ENCODE measurements at places on chromosomes 4 and X.

GRCh38 chrX:78759081-78759480 lies 11.6 kb downstream of the LPAR4 start:
- no peak for DNase-seq

DNA sequence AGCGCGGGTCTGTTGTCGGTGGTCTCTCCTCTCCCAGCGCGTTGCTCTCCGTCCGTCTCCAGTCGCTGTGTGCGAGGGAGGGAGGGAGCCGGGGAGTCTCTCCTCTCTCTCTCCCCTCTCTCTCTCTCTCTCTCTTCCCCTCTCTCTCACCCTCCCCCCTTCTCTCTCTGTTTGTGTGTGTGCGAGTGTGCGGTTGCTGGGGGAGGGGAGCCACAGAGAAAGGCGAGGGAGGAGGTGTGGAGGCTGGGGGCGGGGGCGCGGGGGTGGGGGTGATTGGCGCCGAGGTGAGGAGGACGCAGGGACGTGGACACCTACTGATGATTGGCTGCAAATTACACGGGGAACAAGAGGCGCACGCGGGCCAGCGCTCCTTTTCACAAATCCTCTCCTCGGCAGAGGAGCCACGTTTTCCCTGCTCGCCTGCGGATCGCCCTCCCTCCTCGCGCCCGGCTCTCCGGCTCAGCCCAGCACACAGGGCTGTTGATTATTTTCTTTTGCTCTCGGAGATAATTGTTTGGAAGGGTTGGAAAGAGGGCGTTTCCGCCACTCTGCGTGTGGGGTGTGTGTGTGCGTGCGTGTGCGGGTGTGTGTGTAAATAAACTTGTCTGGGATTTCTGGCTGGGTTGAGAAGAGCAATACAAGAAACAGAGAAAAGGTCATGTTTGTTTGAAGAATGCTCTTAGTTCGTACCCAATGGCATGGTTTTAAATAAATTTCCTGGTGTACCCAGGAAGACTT lies at the start of gene CXXC4:
Gene CXXC4 (minus strand): TSS at position 73 of the 738 bp plus-strand sequence. CDS start 3,092 bp downstream, outside the sequence.
- DNase-seq = peak; percentile 29

GRCh38 chr4:155353923-155354540 lies 22.7 kb downstream of the MAP9 start:
- DNase-seq = peak; percentile 31

- no peak for DNase-seq
These were observed 23.7 kb downstream of the TLR8 start for GRCh38 chrX:12930150-12930549.

GRCh38 chr4:26410385-26411293 lies 79.6 kb downstream of the CCKAR start:
- peak; percentile 49 for DNase-seq

DNA sequence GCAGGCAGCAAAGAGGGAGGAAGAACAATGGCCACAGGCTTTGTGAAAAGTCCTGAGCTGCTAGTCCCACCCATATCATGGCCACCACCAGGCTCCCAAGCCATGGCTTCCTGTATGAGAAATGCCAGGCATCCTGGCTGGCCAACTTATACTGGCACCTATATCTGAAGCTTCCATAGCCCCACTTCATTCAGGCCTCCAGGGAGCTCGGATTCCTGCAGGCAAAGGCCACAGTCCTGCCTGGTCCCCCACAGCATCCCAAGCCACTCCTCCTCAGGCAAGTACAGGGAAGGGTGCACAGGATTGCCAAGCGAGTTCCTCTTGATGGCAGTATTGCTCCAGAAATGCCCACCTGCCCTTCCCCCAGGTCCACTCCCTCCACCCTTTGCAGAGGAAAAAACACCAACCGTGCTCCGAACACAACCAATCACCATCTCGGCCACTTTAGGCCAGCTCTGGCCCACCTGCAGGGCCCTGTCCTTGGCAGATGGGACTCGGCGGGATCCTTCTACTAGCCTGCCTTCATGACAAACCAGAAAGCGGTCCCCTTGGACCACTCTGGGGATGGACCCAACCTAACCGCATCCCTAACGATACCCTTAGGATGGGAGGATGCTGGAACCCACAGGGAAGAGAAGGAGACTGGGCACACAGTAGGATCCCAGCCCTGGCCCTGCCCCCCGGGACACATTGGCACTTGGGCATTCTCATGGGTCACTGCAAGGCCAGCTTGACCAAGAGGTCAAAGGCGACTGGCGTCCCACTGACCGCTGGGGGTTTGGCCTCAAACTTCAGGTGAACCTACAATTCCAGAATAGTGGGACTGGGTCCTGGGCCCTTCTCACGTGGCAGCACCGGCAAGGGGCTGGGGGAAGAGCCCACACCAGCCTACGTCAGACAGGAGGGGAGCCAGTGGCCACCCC lies 220.4 kb upstream of the AGTR2 start:
- no peak for DNase-seq

- no peak for DNase-seq
These were observed 3.8 kb downstream of the ANKRD50 start for GRCh38 chr4:124708517-124709300.

- no peak for DNase-seq
These were observed 272.8 kb upstream of the TENM3 start for GRCh38 chr4:181970366-181970765.

DNA sequence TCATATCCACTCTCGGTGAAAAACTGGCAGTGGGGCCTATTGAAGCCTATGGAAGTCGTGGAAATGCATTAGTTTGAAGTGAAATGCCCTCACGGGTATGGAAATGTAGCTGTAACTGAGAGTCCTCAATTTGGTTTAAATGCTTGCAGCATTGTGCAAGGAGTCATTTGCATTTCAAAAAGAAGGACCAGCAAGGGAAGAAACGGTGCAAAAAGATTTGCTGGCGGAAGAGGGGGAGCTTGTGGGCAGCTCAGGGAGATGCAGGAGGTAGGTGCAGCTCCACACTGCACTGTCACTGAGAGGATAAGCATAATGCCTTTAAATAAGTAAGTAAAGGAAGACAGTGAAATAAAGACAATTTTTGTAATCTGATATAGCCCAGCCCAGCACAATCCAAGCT lies 400.4 kb upstream of the DIPK2B start:
- DNase-seq = no peak

GRCh38 chr4:61953386-61953785 lies 753.3 kb downstream of the ADGRL3 start:
- DNase-seq = no peak

GRCh38 chr4:124025000-124025399 lies 628.4 kb downstream of the SPRY1 start:
- no peak for DNase-seq

DNA sequence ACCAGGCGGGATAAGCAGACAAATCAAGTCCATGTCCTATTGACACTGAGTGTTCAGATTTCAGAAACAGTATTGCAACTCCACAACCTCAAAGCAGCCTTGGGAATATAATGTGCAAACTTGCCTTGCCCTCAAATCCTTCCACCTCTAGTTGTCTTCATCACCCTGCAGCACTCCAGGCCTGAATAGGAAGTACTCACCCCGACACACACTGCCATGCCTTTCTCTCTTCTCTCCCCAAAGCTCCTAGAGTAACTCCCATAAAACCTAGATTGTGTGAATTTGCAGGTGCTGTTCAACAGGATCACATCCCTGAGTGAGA lies 19.6 kb downstream of the ACSL1 start:
- DNase-seq = no peak

GRCh38 chr4:82988323-82988832 lies 22.2 kb downstream of the LIN54 start:
- DNase-seq = peak; percentile 59

DNA sequence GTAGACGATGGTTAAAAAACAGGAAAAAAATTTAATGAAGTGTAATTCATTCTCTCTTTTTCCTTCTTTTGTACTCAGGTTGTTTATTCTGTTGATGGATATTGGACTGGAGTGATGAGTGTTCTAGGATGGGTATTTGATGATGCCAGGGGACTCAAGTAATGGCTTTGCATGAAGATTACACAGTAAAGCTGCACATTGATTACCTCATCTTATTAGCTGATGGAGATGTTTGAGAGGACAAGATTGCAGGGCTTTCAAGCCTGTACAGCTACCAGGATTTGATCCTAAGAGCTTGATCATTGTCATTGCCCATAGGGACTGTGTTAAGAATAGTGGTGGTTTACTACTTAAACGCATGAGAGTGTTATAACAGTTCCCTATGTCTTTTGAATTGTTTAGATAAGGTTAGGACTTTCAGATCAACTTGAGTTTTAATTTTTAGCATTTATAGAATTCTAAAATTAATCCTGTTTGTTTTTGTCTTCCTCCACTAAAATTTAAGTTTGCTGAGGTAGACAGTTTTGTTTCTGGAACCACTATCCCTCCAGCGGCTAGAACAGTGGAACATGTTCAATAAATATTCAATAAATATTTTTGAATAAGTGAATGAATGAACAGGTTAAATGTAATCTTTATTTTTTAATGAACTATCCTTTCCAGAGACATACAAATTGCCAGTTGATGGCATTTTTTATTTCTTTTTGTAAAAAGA lies 58.2 kb downstream of the GAB1 start:
- DNase-seq = no peak

GRCh38 chr4:7515390-7515902 lies 80.7 kb upstream of the PSAPL1 start:
- peak; percentile 31 for DNase-seq

GRCh38 chr4:48968814-48969213 lies 17.3 kb upstream of the CWH43 start:
- peak; percentile 53 for DNase-seq

DNA sequence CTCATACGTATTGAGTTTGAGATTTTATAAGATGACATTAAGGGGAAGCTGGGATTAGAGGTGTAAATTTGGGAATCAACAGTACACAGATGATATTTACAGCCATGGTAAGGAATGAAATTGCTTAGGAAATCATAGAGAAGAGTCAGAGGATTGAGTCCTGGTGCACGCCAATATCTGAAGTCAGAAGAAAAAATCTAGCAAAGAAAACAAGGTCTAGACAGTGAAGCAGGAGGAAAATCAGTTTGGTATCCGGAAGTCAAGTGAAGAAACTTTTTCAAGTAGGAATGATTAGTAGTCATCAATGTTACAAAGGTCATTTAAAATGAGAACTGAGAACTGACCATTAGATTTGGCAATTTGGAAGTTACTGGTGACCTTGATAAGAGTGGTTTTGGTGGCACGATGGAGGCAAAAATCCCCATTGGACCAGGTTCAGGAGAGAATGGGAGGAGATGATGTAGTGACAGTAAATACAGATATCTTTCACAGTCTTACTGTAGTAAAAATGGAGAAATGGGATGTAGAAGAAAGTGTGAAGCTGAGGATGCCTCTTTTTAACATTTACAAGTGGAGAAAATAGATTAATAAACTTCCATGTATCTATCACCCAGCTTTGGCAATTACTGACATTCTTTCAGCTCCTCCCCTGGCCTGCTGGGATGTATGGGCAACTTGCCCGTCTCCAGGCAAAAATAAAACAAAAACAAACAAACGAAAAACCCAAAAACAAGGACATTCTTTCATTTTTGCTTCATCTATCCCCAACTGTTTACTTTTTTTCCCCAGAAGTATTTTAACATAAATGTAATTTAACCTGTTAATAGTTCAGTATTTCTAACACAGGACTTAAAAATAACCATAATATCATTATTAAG lies 11.4 kb upstream of the GPR34 start:
- DNase-seq = no peak

GRCh38 chrX:153933748-153934147 lies 1.1 kb downstream of the NAA10 start:
- peak; percentile 38 for DNase-seq

DNA sequence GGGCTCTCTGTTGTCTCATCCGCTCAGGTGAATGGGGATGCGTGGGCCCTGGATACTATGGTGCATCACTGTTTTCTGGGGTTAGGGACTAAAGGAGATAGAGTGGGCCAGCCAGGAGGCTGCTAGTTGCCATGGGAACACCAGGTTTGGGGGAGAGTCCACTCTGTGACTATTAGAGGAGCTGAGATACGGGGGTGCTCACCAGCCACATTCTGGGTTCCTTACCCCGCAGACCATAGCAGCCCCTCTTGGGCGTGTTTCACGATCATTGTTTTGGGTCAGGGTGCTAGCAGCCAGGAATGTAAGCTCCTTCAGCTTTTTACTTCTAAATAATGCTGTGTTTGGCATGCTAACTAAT lies 4.6 kb downstream of the EFNB1 start:
- no peak for DNase-seq

- DNase-seq = no peak
These were observed 452.9 kb downstream of the SPRY1 start for GRCh38 chr4:123849495-123849894.

DNA sequence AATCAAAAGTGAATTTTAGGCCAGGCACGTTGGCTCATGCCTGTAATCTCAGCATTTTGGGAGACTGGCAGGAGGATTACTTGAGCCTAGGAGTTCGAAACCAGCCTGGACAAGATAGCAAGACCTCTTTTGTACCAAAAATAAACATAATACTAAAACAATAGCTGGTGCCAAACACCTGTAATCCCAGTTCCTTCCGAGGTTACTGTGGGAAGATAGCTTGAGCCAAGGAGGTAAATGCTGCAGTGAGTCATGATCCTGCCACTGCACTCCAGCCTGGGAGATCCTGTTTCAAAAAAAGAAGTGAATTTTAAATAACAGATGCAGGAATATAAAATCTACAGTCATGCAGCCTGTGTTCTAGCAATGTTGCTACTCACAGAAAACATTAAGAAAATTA lies 488.3 kb downstream of the PPARGC1A start:
- DNase-seq = no peak

- DNase-seq = no peak
These were observed 545.0 kb downstream of the GBA3 start for GRCh38 chr4:23237771-23238170.

DNA sequence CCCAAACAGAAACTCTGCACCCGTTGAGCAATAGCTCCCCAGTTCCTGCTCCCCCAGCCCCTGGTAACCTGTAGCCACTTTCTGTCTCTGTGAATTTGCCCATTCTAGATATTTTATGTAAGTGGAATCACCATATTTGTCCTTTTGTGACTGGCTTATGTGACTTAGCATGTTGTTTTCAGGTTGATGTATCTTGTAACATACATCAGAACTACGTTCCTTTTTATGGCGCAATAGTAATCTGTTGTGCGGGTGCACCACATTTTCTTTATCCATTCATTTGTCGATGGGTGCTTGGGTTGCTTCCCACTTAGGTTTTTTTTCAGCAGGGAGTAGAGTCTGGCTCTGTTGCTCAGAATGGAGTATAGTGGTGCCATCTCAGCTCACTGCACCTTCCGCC lies 6.6 kb upstream of the PDZD4 start:
- DNase-seq = no peak

GRCh38 chr4:38757945-38758600 lies 24.7 kb downstream of the TLR10 start:
- DNase-seq = no peak

DNA sequence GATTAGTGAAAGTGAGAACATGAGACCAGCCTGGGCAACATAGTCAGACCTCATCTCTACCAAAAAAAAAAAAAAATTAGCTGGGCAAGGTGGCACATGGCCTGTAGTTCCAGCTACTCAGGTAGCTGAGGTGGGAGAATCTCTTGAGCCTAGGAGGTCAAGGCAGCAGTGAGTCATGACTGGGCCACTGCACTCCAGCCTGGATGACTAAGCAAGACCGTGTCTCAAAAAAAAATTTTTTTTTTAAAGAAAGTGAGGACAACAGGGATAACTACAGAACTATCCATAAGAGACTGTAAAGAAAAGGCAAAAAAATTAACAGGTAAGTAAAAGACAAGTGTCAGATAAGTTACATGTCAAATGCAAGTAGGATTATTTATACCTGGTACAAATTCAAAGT lies 13.5 kb upstream of the SPP1 start:
- DNase-seq = no peak
